ENCODE measurements at places on chromosomes 1 and 21. TPM values are rescaled to one million over a fixed set of nuclear protein-coding genes. Genes with fewer than 3 reads are reported as not detected.

Gene SLC30A10
- 14.7 TPM for total RNA-seq

Gene SLC5A9
- total RNA-seq = 12.5 TPM

Gene FMN2
- not detected for total RNA-seq

Gene SLC9C2
- total RNA-seq = not detected

Gene FABP3
- 0.24 TPM for total RNA-seq

Gene S100PBP
- 28.4 TPM for total RNA-seq

Gene CYP4A11
- total RNA-seq = not detected

Gene NBPF12
- 6.4 TPM for total RNA-seq

Gene CELA2A
- not detected for total RNA-seq

Gene HTR1D
- 0.04 TPM for total RNA-seq

Gene ANXA9
- 23.9 TPM for total RNA-seq

Gene TNFRSF1B
- total RNA-seq = not detected

Gene IQCC
- 3.0 TPM for total RNA-seq

Gene LYPD8
- not detected for total RNA-seq

Gene RAP1GAP
- total RNA-seq = 11.9 TPM

Gene ASTN1
- total RNA-seq = not detected

Gene SPATA46
- not detected for total RNA-seq

Gene TXNIP
- total RNA-seq = 25.4 TPM

Gene MAGI3
- 11.8 TPM for total RNA-seq

Gene NECTIN4
- 12.4 TPM for total RNA-seq

Gene S100A1
- 151 TPM for total RNA-seq

Gene ACTN2
- total RNA-seq = 0.04 TPM

Gene TMEM35B
- 4.5 TPM for total RNA-seq

Gene NBPF10
- total RNA-seq = 0.49 TPM

Gene TMCC2
- total RNA-seq = 0.21 TPM

Gene GSTM4
- total RNA-seq = 25.3 TPM

Gene GSTM5
- not detected for total RNA-seq

Gene GOLT1A
- 19.4 TPM for total RNA-seq

Gene ADAMTS4
- 0.73 TPM for total RNA-seq

Gene NES
- total RNA-seq = 16.6 TPM

Gene AGT
- total RNA-seq = 892 TPM

Gene PYHIN1
- not detected for total RNA-seq

Gene C1orf87
- total RNA-seq = not detected

Gene NGF
- not detected for total RNA-seq

Gene BTG2
- 18.3 TPM for total RNA-seq

Gene OPRD1
- total RNA-seq = not detected

Gene ZMYND12
- 0.13 TPM for total RNA-seq

Gene VWA1
- total RNA-seq = 25.1 TPM

Gene TMEM54
- total RNA-seq = 2.5 TPM

Gene TMEM52
- 12.9 TPM for total RNA-seq

Gene CRP
- total RNA-seq = not detected

Gene RAVER2
- total RNA-seq = 15.4 TPM

Gene PLA2G5
- total RNA-seq = not detected

Gene LDLRAD1
- total RNA-seq = 1.2 TPM

Gene UBE2U
- total RNA-seq = not detected

Gene DMRTB1
- total RNA-seq = not detected

Gene ELAVL4
- not detected for total RNA-seq

Gene SOAT1
- total RNA-seq = 40.2 TPM

Gene KAZN
- 10.4 TPM for total RNA-seq

Gene AMIGO1
- 1.00 TPM for total RNA-seq

Data from HepG2 (cell line).